ENCODE measurements at places on chromosomes 12 and 14.

GRCh38 chr12:68028647-68029046, 39.4 kb downstream of the IFNG-AS1 start:
- no peak for DNase-seq

- DNase-seq: no peak
Measured at GRCh38 chr12:45377815-45378214, 161.9 kb downstream of the ANO6 start.

DNA sequence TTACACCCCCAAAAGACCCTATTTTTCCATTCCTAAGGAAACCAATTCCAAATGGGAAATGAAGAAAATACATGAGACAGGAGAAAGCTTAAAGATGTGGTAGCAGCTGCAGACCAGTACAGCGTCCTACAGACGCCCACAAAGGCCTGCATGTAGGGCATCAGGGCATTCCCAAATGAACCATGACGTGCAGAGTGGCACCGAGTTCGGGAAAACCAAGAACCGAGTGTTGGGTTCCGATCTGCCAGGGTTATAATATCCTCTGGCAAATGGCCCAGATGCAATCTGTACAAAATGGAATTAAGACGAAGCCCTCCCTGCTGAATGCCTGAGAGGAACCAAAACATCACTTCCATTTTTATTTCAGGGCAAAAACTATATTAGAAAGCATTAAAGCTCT, 34.4 kb upstream of the SELPLG start:
- no peak for DNase-seq

GRCh38 chr12:72829838-72830237, 557.7 kb downstream of the TRHDE start:
- DNase-seq: no peak

- no peak for DNase-seq
Measured at GRCh38 chr14:74549588-74549987, 56.0 kb downstream of the ISCA2 start.

DNA sequence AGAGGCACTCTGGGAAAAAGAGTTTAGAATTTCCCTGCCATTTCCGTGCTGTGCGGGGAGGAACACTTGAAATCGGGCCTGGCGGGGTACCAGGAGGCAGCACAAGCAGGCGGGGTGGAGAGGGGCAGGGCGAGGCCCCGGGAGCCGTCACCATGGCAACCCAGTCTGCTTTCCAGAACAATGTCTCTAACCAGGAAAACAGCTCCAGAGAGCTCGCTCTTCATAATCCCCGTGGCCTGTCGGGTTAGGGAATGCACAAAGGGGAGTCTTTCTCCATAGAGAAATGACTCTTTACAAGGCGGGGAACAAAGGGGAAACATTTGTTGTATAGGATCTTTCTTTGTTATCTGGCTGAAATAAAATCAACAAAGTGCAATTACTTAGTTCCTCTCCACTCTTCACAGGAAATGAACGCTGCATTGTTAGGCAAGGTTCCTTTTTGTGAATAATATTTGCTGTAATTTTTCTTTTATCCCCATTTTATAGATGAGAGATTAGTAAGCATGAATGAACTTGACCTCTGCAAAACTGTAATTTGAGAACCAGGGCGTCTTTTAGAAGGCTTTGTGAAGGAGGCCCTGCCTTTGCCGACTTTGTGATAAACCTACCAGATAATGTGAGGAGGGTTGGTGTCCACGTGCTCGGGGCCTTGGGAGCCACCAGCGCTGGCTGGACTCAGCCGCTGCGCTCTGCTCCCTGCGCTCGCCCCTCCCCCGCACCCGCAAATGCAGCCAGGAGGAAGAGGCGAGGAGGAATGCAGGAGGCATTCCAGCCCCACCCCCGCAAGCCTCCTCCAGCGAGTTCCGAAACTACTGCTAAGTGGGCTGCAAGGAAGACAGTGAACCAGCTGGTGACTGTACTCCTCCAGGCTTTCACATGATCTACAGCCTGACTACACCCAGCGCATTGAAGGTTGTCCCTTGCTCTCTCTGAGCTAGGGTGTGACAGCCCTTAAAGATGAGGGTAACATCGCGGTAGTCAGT, 105.2 kb upstream of the ATF7IP start:
- peak; percentile 93 for DNase-seq

GRCh38 chr12:6085841-6086240, 38.6 kb downstream of the VWF start:
- no peak for DNase-seq

- DNase-seq: no peak
Measured at GRCh38 chr14:36529062-36529461, 9.0 kb upstream of the NKX2-1 start.

- peak; percentile 35 for DNase-seq
Measured at GRCh38 chr12:52871291-52872039, 22.7 kb upstream of the KRT78 start.

GRCh38 chr14:102510616-102511520, 1.3 kb upstream of the ANKRD9 start:
- DNase-seq: no peak

GRCh38 chr14:54220704-54221431, 175.9 kb upstream of the CDKN3 start:
- DNase-seq: no peak

DNA sequence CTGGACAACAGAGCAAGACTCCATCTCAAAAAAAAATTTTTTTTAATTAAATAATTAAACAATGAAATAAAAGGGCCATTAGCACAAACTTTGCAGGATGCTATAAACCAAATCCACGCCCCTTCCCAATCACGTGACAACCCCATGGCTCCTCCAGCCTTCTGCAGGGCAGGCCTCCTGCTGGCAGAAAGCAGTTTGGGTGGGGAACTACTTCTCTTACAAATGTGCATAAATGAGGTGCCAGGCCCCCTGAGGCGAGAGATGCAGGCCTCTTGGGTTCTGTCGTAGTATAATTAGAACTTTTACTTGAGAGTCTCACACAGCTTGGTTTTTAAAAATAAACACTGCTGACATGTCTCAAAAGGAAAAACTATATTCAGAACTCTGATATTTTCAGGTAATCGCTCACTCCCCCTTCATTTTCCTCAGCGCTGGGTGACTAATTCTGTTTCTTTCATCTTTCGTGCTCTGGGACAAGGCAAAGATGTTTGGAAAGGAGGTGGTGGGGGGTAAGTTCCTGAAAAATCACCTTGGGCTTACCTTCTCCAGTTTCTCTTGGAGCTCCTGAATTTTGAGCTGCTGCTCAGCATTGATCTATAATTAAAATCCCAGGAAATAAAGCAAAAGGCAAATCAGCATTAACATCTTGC, 101.7 kb downstream of the CIT start:
- DNase-seq: no peak

GRCh38 chr12:59716043-59716442, 120.2 kb downstream of the SLC16A7 start:
- DNase-seq: no peak

GRCh38 chr14:91580876-91581577, 70.9 kb upstream of the PPP4R3A start:
- no peak for DNase-seq

- no peak for DNase-seq
Measured at GRCh38 chr12:102438827-102439210, 41.5 kb downstream of the IGF1 start.

DNA sequence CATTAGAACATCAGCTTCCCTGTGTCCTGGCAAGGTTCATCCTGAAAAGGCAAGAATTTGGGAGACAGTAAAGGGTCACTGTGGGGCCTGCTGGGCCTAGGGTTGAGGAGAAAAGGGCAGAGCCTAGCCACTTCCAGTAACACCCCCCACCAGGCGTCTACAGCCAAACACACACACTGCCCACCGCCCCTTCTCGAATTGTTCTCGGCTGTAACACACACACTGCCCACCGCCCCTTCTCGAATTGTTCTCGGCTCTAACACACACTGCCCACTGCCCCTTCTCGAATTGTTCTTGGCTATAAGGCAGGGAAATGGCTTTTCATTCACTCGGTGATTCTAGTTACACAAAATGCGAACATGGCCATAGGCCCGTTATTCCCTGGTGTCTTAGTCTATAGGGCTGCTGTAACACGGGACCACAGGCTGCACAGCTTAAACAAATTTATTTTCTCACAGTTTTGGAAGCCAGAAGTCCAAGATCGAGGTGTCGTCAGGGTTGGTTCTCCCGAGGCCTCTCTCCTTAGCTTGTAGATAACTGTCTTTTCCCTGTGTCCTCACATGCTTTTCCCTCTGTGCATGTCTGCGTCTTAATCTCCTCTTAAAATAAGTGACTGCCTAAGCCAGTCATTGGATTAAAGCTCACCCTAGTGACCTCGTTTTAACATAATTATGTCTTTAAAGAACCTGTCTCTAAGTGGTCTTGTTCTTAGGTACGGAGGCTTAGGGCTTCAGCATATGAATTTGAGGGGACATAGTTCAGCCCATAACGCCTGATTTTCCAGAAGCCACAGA, 171.0 kb downstream of the ADGRD1 start:
- DNase-seq: no peak

- no peak for DNase-seq
Measured at GRCh38 chr14:92236243-92236900, 86.6 kb upstream of the SLC24A4 start.

GRCh38 chr12:113056631-113057488, at the start of gene DTX1:
TSS of gene DTX1 (plus strand) at chr12:113056730. CDS start at chr12:113058193, 1,463 bp downstream.
- peak; percentile 47 for DNase-seq

DNA sequence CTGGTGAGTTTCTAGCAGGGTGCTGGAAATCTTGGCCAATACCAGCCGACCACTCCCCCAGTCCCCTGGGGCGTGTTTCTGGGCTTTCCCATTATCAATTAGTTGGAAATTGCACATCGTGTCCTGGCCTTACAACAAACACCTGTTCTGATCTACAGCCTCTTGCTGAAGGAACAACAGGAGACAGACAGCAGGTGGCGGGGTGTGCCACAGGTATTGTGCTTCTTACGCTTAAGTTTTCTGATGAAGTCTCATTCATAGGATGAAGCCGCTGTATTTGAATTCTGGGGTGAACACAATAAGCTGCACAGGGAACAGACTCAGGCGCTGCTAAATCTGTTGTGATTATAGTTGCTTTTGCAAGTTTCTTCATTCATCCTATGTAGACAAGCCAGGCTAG, 703 bp downstream of the HIGD1C start:
- no peak for DNase-seq

DNA sequence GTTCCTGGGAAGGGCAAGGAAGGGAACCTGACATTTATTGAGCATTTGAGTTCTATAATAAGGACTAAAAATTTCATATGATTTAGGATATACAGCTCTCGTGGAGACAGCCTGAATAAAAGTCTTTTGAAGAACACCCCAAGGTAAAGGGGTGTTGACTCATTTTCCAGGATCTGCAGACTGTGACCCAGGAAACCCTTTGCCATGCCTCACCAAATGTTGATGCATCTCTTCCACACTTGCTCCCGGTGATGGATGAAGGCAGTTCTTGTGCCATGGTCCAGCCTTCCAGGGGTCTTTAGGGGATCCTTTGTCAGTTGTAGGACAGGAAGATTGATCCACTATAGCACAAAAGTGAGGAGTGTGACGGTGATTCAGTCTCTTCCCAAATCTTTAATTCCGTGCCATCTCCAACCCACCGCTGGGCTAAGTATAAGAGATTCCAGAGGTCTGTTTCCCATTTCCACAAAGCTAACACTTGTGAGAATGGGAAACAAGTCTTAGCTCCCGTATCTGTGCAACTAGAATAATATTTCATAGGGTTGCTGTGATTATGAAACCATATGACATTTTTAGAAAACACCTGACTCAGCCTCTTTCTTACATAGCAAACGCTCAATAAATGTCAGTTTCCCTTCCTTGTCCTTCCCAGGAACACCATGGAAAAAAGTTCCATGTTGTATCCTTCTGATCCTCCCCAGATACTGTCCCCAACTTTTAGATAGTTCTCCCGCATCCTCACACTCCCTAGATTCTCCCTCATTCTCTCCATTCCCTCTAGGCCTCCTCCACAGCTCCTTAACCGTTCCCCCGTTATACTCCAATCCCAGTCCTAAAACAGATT, 836 bp downstream of the AAAS start:
- no peak for DNase-seq

DNA sequence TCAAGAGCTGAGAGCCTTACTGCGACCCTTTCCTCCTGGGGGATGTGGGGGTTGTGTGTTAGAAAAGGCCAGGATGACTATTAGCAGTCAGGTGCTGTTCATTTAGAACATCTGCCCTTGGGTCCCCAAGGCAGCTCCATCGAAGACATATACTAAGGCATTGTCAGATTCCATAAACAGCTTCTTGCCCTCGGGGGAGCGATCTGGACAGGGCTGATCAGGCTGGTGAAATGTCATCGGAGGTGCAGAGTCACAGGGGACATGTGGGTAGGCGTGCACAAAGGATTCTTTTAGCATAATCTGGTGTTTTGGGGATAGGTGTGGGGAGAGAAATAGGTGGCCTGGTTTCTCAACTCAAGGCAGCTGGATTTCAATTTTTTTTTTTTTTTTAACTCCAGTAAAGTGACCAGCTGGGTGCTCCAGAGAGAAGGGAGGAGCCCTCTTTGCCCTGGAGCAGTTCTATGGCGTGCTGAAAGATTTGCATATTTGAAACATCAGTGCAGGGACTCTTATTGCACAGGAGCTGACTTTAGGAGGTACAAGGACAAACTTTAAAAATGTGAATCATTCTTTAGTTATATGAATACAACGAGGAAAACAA, 160.1 kb downstream of the SUDS3 start:
- DNase-seq: no peak

DNA sequence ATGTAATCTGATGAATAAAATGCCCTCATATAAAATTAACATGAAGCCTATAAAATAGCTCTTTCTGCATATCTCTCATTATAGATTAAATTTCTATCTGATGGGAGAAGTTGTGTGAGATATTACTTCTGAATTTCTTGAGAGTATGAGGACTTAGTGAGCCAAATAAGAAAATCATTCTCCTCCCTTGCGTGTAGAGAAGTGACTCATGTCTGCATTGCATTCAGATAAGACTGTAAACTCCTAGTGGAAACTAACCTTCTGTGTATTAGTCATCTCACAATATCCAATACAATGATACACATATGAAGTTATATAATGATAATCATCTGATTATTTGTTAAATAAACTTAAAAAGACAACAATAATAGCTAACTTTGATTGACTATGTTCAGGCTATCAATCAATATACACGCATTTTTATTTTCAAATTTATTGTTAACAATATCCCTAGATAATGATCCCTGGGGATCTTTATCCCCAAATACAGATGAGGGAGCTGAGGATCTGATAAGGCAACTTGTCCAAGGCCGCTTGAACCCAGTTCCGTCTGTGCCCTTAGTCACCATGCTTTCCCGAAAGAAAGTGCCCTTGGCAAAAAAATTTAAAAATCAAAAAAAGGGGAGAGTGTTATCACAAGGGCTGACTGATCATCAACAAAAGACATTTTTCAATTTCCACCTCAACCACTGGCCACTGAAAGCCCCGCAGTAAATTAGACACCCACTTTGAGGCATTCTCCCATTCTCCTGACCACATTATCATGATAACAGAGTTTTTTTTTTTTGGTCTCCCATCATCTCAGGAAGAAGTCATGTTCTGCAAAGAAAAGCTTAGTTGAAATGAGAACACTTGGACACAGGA, 189.2 kb upstream of the RASSF8 start:
- no peak for DNase-seq

DNA sequence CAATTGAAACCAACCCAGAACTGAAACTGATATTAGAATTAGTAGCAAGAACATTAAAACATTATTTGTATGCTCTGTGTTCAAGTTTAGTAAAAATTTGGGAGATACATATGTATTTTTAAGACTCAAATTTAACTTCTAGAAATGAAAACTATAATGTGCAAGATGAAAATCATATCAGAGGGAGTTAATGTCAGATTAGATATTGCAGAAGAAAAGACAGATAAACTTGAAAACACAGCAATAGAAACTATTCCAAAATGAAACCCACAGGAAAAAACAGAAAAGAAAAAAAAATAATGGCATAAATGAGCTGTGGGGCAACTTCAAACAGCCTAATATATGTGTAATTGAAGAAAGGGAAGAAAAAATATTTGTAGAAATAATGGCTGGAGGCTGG, 134.9 kb downstream of the DPF3 start:
- DNase-seq: no peak

- DNase-seq: no peak
Measured at GRCh38 chr12:55955800-55956508, 9.9 kb downstream of the PMEL start.

All from Ammon's horn (tissue), 1 donor.